ENCODE measurements at places on chromosomes 16 and 17.
A peak's percentile ranks its signal among the peaks of the same experiment; 100 is the strongest.

DNA sequence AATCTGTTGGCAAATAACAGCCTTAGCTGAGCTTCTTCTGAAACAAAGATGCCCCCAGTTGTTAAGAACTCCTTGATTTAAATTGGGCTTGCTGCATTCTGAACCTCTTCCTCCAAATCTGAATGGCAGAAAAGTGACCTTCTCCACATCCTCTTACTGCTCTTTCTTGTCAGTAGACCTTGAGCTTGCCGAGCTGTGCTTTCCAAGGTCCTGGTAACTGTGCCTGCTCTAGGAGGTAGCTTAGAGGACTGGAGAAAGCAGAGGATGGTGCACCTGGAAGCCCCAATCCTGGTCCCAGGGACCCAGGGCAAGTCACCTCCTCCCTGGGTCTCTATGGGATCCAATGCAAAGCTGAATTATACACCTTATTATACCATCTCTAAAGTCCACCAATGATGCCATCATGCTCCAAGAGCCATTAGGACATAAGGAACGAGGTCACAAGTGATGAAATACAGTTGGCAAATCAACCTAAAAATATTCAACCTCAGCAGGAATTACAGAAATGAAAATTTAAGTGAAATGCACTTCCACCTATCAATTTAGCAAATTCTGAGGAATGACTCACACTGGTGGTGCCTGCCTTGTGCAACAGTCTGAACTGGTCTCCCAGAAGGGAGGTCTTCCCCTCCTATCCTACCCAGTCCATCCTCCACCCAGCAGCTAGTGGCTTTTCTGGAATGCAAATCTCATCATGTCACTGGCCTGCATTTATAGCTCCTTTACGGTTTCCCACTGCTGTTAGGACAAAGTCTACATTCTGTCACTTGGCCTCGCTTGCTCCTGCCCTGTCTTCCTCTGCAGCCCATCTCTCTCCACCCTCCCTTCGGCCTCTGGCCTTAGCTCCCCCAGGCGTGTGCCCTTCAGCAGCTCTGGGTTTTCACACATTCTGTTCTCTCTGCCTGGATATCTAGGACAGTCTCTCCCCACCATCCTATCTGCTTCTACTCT, 36.6 kb downstream of the TOM1L2 start:
- DNase-seq, result no peak

GRCh38 chr16:49749816-49750215, 106.1 kb downstream of the ZNF423 start:
- DNase-seq, result no peak

- no peak for DNase-seq
Observed at GRCh38 chr17:38709864-38710603, 5.0 kb downstream of the MLLT6 start.

- DNase-seq, result no peak
Observed at GRCh38 chr17:29022074-29022473, 16.2 kb upstream of the SEZ6 start.

DNA sequence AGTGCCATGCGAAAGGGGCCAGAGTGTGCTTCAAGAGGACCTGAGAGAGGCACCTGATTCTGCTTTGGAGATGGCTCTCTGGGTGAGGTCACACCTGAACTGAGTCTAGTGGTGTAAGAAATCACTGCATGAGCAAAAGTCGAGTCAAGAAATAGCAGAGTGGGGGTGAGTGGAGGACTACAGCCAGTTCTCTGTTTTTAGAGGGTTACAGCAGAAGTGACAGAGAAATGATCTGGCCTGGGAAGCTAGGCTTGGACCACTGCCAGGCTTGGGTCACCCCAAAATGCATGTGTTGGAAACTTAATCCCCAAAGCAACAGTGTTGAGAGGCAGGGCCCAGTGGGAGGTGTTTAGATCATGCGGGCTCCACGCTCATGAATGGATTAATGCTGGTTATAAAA, 312.0 kb downstream of the CBLN1 start:
- no peak for DNase-seq

GRCh38 chr16:2963723-2964474, at the start of gene KREMEN2:
Gene KREMEN2 (plus strand): TSS chr16:2964275. CDS start chr16:2964521, 246 bp downstream.
- no peak for DNase-seq

DNA sequence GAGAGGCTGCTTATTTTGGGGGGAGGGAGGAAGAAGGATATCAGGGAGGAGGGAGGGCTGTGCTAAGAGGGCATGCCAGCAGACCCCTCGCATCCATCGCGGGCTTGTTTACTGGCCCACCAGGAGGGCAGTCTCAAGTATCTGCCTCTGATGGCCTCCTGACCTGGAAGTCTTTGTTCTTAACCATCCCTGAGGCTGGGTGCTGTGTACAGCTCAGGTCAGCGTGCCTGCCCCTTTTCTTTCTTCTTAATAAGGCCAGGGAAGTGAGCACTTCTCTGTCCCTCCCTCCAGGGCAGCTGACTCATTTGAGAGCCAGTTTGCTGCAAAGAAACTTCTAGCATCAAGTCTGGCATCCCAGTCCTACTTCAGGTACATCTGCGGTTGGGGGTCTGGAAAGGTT, 157.0 kb downstream of the CCDC182 start:
- no peak for DNase-seq

DNA sequence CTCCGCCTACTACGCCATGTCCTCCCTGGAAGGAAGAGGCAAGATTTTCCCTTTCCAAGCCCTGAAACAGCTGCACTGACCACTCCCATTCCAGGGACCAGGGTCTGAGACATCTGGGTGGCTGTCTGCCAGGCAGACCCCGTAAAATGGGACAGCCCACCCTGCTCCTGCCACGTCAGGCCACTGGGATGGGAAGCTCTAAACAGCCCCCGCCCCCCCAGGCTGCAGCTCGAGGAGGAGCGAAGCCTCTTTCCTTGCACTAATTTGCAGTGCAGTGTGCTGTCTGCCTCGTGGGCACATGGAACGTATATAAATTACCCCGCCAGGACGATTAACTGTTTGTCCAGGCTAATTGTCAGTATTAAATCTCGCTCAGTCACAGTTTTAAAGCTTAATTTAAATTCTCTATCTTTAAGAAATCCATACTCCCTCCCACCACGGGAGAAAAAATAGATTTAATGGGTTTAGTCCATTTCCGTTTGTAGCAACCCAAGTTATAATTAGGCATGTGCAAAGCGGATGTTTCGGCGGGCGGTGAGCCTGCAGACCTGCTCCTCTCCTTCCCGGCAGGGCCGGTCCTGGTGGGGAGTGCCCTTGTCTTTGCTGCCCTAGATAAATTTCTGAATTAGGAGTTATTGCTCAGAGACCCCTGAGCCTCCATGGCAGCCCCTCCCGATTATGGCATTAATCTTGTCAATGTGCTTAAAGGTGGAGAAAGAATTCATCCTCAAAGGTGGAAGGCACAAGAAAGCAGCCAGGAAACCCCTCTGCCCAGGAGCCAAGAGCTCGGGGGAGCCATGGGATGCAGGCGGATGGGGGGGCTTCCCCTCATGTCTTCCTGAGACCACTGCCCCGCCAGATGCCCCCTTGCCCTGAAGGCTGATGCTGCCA, 268.0 kb upstream of the TNRC6C start:
- no peak for DNase-seq

DNA sequence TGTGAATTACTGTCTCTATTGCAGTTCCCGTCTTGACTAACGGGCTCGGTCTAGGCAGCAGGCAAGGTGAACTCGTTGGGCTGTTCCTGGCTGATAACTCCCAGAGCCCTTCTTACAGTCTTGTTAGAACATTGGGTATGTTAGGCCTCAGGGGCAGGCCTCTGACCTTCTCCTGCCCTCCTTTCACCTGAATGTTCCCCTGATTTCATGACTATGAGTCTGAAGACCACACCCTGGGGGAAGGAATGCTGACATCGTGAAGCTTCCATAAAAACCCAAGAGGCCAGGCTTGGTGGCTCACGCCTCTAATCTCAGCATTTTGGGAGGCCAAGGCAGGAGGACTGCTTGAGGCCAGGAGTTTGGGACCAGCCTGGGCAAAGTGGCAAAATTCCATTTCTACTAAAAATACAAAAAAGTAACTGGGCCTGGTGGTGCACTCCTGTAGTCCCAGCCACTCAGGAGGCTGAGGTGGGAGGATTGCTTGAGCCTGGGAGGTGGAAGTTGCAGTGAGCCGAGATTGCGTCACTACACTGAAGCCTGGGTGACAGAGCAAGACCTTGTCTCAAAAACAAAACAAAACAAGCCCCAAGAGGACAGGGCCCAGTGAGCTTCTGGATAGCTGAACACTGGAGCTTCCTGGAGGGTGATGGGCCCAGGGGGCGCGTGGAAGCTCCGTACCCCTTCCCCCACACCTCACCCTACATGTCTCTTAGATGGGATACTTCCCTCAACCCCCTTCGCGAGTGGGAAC, 47.8 kb upstream of the FBXO47 start:
- no peak for DNase-seq

DNA sequence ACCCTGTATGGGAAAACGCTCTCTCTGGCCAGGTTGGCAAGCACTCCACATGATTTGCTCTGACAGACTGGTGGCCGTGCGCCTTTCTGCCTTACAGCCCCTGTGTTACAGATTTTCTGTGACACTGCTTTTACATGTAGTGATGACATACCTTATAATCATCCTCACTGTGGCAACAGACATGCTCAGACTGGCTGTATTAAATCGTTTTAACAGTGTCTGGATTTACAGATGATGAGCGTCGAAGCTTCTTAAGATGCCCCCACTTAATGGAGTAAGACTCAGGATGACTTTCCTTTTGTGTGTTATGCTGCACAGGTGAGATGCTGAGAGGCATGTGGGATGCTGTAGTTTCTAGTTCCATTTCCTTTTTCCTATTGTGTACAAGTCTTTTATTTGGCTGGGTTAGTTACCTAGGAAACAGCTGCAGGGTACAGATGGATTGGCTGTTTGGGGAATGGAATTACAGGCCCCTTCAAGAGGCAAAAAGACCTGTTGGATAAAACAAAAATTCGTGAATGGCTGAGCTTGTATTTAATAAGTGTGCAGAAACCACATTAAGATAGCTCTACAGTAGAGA, 20.9 kb upstream of the VWA3A start:
- peak; percentile 72 for DNase-seq

GRCh38 chr17:66677201-66677981, 157.5 kb upstream of the CACNG5 start:
- DNase-seq, result peak; percentile 82

GRCh38 chr17:7023576-7024401, 939 bp downstream of the BCL6B start:
- no peak for DNase-seq

- no peak for DNase-seq
Observed at GRCh38 chr16:67967958-67968399, 458 bp downstream of the SLC12A4 start.

DNA sequence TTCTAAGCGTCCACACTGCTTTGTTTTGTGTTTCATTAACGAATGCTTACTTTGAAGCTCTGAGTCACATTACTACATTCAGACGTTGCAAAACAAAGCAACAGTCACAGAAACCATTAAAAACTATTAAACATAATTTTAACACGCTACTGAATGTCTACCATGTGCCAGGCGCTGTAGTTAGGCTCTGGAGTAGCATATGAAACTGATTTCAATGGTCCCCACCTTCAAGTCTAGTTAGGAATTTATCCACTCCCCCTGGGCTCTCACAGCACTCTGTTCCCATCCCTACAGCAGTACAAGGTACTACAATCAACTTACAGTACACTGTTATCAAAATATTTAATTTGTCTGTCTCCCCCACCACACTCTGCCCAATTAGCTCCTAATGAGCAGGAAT, 631 bp downstream of the UTP6 start:
- no peak for DNase-seq

DNA sequence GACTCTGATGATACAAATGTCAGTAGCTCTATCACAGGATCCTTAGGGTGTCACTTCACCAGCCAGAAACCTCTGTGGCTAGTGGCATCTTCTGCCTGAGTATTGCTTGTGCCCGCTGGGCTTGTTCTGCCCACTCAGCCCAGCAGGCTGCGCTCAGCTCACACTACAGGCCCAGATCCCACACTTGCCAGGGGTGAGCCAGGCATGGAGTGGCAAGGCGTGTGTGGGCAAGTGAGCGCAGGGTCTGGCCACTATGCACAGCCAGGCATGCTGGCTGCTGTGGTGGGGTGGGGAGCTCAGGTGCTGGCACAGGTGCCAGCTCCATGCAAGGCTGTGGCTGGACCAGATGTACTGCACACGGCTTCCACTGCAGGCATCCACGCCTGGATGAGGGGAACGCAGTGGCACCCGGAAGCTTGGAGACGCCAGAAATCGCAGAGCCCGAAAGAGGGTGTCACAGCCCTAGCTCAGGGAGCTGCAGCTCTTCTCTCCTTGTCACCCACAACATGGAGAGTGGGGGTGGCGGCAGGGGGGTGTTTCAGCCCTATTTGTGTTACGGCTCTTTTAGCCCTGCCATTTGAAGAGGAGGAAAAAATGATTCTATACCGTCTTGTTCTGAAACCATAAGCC, 10.2 kb downstream of the CFAP97D1 start:
- peak; percentile 75 for DNase-seq

GRCh38 chr16:77944631-77945030, 77.7 kb upstream of the CLEC3A start:
- no peak for DNase-seq

- DNase-seq, result no peak
Observed at GRCh38 chr17:45035848-45036247, 15.6 kb downstream of the DCAKD start.

- no peak for DNase-seq
Observed at GRCh38 chr17:602436-602835, 112.2 kb downstream of the VPS53 start.

GRCh38 chr16:73350707-73351452, 303.0 kb upstream of the ZFHX3 start:
- no peak for DNase-seq

DNA sequence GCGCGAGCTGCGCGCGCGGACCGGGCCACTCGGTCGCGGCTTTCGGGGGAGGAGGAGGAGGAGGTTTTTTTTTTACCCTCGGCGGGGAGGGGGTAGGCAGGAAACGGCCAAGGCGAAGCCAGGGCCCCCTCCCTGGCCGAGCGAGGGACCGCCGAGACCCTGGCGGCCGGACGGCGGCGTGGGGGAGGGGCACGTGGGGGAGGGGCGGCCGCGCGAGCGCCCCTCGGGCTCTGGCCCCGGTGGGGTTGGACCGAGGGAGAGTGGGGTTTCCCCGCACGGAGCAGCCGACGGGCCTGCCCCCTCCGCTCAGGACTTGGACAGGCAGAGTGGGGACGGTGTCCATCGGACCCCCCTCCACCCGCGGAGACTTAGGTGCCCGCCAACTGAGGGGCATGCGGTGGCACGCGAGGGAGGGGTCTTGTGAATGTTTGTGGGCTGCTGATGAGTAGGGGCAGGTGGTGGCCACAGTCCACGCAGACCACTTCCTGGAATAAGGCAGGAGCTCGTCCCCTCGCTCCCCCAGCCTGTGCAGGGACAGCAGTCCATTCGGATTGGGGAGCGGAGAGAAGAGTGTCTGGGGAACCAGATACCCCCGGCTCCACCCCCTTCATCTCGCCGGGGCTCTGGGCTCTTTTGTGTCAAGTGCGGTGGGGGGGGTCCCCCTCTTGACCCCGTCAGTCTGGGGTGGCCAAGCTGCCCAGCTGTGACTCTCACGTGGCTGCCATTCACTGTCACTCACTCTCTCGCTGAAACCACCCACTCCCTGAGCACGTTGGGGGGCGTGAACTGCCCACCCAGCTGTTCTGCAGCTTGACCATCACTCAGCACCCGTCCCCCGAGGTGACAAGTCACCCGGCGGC, 3.0 kb upstream of the CHD3 start:
- DNase-seq, result no peak

All from keratinocyte (primary cell).